ENCODE measurements at places on chromosomes 16 and 17. TPM values are rescaled to one million over a fixed set of nuclear protein-coding genes. Genes with fewer than 3 reads are reported as not detected.

ZFP3 gene
- total RNA-seq, result 6.8 TPM

RSKR gene
- total RNA-seq, result 8.1 TPM

TEX14 gene
- 0.78 TPM for total RNA-seq

- ATAC-seq, result peak; percentile 5
Measured at GRCh38 chr17:28570716-28571360, 486 bp downstream of the PIGS start.

Data from gastroesophageal sphincter (tissue), 4 donors.